Dermis microvascular lymphatic vessel endothelial cell (primary cell): ENCODE measurements at places on chromosomes 5 and 9.
A peak's percentile ranks its signal among the peaks of the same experiment; 100 is the strongest.

DNA sequence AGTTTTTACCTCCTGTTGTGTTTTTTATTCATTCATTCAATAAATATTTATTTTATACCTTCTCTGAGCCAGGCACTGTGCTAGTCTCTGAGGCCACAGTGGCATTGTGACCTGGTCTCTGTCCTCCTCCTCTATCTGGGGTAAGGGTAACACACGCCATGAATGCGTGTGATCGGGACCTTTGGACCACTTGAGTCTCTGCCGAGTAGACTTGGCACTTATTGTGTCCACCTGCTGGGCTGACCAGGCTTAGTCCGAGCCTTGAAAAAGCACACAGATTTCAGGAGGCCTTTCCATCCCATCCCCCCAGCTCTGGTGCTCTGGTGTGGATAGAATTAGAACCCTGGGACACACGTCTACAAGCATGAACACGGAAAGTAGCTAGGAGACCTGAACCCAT lies 58.7 kb downstream of the ERGIC1 start:
- no peak for DNase-seq

DNA sequence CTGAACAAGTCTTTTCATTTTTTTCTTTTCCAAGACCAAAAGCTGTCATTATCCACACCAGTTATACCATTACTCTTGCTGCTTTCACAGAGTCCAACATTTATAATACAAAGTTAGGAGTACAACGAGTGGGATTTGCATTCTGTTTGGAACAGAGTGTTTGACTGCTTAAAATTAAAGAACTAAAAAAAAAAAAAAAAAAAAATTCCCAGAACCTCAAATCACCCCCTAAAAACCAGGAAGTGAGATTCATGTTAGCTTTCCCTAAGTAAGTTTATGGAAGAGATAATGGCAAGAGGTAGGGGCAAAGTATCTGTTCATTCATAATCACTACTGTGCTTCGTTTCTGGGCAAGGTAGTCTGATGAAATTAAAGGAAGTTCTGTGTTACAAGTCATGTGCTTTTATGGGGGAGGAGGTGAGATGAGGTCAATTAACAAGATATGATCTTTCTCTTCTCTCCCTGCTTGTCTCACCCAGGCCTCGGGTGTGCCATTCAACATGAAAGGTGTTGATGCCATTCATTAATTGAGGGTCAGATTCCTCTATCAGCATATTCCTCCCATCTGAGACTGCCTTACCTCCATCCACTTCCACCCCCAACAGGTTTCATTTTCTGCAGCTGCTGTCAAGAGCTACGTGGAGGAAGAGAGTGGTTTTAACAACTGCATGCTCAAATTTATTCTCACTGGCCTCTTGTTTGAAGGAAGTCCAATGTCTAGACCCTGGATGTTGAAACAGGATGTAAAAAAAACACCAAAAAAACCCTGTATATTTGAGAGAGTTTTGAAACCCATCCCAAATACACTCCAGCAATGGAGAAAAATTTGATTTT lies 58.1 kb downstream of the MARCHF3 start:
- DNase-seq = peak; percentile 39

- no peak for DNase-seq
Observed at GRCh38 chr9:21682981-21683380, 119.5 kb upstream of the MTAP start.

GRCh38 chr9:82934949-82935348 lies 128.0 kb downstream of the RASEF start:
- no peak for DNase-seq

- no peak for DNase-seq
Observed at GRCh38 chr5:131180407-131180806, 9.7 kb downstream of the LYRM7 start.

DNA sequence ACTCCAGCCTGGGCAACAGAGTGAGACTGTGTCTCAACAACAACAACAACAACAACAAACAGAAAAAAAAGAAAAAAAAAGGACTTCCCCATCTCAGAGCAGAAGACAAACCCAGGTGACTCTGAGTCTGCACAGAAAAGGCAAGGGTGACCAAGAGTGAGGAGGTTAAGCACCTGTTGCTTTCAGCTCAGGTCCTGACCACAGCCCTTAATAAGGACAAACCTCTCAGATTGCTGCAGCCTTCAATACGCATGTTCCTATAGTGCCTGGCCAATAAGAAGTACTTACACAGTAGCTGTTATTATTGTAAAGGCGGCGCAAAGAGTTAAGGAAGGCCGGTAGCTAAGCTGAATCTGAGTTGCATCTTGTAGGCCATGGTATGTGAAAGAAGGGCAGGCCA lies 102.3 kb upstream of the MSX2 start:
- no peak for DNase-seq

DNA sequence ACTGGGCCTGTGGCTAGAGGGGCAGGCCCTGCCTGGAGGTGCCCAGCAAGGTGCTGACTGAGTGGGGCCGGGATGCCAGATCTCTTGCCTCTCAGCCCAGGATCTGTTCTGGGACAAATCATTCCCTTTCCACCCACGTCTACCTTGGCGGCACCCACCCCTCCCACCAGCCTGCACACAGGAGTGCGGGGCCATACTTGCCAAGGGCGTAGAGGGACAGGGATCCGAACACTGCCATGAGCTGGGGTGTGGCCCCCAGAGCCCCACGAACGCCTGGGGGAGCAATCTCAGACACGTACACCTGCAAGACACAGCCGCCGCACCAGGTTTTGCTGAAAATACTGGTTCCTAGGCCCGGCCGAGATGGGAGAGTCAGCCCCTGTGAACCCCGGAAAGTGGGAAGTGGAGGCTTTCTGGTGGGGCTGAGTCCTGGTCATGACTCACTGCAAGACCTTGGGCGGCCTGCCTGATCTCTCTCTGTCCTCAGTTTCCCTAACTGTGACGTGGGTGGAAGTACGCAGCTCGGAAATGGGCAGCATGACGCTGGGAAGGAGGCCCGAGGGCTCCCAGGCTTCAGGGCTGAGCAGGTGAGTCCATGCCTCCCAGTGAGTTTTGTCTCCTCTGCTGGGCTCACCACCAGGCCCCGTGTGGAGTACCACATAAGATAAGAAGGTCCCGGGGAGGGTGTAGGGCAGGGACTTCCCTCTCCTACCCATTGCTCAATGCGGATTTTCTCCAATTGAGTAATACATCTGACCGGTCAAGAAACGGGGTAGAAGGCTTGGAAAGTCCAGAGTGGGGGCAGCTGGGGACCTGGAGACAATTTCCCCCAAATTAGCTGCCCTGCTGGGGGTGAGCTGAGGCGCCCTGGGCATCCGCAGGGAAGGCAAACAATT lies 2.6 kb downstream of the SLC2A6 start:
- DNase-seq = no peak

DNA sequence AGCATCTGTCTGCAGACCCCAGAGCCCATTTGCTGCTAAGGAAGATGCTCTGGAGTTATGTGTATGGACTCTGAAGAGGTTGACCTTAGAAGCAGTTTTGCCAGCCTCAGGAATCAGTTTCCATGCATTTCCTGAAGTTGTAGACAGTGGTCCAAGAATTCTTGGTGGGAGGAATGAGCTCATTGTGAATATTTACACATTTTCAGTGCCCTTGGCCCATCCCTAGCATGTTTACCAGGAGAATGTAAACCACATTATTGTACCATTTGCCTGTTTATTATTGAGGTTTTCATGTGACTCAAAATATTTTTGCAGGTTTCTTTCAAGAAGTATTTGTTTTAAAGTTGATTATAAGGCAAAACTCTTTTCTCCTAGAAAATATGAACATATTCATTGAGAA lies 93.8 kb downstream of the NXNL2 start:
- no peak for DNase-seq

DNA sequence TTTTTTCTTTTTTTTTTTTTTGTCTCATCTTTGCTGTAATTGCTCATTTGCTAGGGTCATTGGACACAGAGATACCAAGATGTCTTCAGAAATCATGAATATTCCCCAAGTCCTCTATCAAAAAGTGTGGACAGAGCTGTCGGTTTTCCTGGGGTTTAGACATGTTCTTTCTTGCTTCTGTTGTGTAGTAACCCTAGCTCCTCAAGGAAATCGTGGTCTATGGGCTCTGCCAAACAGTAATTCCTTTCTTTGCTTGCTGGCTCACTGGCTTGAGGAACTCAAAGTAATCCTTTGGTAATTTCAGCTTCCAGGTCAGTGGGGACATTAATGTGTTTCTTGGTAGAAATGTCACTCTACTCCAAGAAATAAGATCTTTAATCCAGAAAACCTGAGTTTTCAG lies 101.7 kb downstream of the TMC1 start:
- DNase-seq = no peak

DNA sequence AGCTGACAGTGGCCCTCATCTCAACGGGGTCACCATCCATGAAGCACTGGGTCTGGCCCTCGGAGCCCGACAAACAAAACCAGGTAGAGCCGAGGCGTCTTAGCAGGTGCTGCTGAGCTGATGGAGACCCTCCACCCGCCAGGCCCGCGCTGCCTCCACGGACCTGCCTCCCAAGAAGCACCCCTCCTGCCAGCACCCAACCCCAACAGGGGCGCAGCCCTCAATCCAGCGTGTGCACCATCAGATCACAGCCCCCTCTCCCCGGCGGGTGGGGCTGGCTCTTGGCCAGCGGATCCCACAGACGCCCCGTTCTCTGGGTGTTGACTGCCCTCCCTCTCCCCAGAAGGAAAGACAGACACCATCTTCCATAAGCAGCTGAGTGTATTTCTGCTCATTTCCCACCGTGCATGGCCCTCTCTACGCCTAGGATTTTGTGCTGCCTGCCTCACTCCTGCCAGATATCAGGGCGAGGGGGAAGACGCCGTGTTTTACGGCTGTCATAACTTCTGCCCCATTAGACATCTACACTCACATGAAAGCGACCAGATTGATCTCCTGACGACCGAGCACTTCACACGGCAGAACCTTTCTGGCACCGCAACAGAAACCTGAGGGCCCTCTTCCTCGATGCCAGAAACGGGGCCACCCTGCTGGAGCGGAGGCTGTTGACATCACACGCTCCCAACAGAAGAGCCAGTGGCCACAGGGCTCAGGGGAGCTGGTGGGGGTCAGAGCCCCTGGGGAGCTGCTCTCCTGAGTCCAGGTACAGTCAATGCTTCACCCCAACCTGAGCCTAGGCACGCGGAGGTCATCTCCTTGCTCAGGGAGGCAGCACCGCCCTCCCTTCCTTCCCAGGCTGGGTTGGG lies 12.4 kb downstream of the NACC2 start:
- DNase-seq = no peak

DNA sequence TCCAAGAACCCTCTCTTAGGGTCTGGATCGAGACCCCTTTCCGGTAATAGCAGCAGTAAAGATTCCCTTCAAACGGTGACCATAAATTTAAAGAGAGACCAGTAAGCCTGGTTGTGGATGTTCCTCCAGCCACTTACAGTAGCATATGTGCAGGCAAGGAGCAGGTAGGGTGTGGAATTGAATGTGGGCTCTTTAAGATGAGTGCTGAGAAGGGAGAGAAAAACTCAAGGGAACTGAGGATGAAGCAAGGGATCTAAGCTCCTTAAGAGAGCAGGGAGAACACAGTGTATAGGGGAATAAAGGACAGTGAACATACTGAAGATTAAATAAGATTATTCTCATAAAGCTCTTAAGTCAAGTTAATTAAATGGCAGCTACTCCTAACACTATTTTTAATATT lies 51.3 kb downstream of the DPYSL3 start:
- no peak for DNase-seq

DNA sequence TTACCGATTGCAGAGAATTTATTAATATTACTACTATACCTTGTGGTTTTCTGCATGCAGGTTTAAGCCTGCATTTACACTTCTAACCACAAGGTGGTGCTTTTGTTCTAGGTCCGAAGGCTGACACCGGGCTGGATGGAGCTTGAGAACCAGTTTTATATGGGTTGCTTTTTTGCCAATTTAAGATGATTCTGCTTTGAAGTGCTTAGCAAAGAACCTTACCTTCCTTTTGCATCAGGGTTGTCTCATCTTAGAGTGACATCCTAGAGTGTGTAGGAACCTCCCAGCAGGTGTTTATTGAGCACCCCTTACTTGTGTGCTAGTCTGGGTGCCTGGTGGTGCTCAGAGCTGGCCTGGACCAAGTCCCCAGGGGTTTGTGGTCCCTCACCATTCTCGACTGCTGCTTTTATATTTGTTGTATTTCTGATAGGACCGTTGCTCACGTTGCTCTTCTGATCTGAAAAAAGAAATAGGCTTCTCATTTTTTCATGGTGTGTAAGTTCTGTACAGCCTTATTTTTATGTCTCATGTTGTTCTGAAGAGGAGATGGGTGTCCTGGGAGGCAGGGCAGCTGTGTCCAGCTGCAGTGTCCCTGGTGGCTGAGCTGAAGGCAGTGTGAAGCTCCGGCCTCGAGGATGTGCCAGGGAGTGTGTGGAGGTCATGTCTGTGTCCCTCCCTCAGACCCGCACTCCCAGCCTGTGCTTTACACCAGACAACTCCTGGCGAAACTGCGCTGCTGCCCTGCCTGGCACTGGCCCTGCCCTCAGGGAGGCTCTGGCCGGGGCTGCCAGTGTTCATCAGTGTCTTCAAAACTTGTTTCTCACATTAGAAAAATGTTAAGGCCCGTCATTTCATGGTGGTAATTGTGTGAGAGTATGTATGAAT lies 54.3 kb downstream of the EHMT1 start:
- peak; percentile 73 for DNase-seq

DNA sequence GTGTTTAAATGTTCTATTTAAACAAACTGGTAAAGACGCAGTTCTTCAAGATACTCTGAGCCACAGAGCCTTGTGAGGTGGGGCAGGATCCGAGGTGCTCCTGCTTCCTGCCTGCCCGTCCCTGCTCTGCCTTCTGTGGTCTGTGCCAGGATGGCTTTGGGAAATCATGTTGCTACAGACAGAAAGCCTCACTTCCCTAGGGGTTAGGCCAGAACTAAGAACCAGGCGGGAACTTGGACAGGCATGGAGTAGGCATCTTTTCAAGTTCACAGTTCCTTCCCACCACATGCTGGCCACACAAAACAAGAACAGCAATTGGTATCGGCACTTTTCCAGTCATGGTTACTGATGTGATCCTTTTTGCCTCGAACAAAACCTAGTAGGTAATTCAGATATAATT lies 67.7 kb upstream of the SPOCK1 start:
- DNase-seq = no peak

DNA sequence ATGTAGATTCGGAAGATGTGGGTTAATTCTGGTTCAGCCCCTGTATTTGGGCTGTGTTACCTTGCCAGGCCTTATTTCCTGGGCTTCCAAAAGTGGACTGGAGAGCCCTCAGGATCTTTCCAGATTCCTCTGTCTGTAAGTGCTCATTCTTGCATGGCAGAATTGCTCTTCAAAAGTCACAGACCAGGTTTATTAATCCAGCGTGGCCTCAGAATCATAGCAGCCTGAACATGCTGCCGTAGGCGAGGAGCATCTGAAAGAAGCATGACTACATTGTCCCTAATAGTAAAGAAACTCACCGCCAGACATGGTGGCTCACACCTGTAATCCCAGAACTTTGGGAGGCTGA lies 307.8 kb downstream of the GADD45G start:
- no peak for DNase-seq
